Activated T-helper 1 cell treated with anti-CD3 and anti-CD28 coated beads, Interleukin-2, amount 50 U/mL, for 16 hours (primary cell): ENCODE measurements at places on chromosomes 6 and 20.
A peak's percentile ranks its signal among the peaks of the same experiment; 100 is the strongest.

- DNase-seq: no peak
Measured at GRCh38 chr6:3009930-3010329, 10.2 kb downstream of the NQO2 start.

- DNase-seq: no peak
Measured at GRCh38 chr20:10591946-10592521, 81.8 kb downstream of the JAG1 start.

GRCh38 chr20:38766071-38766470 lies 17.8 kb downstream of the ACTR5 start:
- no peak for DNase-seq

- no peak for DNase-seq
Measured at GRCh38 chr6:4732691-4733315, 43.4 kb upstream of the CDYL start.

DNA sequence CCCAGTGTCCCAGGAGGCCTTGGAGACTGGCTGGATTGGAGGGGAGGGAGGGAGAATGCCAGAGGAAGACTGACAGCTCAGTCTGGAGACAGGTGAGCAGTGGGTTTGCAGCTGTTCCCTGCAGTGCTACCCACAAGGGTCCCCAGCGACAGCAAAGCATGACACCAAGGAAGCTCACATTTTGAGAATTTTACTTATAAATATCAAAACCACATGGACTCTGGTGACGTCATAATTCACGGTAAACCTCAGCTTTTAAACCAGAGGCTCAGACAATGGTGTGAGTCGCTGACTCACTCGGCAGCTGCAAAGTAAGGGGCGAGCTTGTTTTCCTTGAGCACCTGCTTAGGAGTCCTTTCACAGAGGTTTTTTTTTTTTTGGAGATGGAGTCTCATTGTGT lies 65.2 kb downstream of the THBS2 start:
- DNase-seq: no peak

- no peak for DNase-seq
Measured at GRCh38 chr6:124463271-124463670, 499.0 kb upstream of the RNF217 start.

DNA sequence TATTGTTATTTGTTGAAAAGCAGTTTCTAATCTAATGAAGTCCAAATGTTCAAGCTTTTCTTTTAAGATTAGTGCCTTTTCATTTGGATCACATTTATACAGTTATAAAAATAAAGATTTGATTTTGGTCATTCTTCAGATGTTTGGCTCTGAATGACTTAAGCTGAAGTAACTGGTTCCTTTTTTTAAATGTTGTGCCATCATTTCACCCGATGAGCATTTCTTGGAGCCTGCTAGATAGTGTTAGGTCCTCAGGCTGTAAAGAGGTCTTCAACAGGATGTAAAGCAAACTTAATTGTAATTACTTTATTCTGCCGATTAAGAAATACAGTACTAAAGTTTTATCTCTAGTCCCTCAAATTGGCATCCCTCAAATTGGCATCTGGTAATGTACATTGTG lies 41.2 kb upstream of the ASIP start:
- DNase-seq: no peak

GRCh38 chr6:168999392-168999791 lies 254.3 kb downstream of the THBS2 start:
- DNase-seq: no peak

DNA sequence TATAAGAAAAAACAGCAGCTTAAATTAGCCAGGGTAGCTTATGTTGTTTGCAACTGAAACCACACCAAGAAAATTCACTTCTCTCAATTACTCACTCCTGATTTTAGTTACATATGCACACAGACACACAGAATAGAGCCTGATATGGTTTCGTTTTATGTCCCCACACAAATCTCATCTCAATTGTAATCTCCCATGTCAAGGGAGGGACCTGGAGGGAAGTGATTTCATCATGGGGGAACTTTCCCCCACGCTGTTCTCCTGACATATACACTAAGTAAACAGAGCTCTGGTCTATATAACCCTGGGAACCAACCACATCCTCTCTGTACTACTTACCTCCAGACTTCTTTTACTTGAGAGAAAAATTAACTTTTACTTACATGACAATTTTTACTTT lies 9.8 kb downstream of the OR12D1 start:
- DNase-seq: no peak

GRCh38 chr6:109791301-109791700 lies 100.2 kb downstream of the FIG4 start:
- DNase-seq: no peak

GRCh38 chr6:148611213-148611612 lies 135.6 kb upstream of the UST start:
- no peak for DNase-seq

GRCh38 chr20:41476013-41476441 lies 109.4 kb upstream of the EMILIN3 start:
- DNase-seq: no peak

DNA sequence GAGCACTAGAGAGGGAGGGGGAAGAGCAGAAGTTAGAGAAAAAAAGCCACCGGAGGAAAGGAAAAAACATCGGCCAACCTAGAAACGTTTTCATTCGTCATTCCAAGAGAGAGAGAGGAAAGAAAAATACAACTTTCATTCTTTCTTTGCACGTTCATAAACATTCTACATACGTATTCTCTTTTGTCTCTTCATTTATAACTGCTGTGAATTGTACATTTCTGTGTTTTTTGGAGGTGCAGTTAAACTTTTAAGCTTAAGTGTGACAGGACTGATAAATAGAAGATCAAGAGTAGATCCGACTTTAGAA lies 2.0 kb downstream of the ID4 start:
- DNase-seq: no peak

GRCh38 chr20:21503345-21503744 lies 10.5 kb downstream of the NKX2-2 start:
- DNase-seq: no peak

DNA sequence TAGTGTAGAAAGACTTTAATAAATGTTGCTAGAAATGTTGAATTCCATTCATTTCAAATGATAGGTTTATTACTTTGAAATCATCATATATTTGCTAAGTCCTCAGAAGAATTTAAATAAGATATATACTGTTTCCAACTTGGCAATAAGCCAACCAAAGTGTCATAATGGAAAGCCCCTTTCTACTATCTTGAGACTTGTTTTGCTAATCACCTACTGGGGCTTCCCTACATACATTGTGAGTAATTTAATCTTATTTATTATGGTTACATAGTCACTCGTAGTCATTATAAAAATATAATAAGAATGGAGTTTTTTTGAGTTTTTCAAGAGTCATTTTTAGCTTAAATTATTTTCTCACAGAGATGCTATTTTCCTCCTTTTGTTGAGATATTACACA lies 20.7 kb downstream of the COL19A1 start:
- no peak for DNase-seq

DNA sequence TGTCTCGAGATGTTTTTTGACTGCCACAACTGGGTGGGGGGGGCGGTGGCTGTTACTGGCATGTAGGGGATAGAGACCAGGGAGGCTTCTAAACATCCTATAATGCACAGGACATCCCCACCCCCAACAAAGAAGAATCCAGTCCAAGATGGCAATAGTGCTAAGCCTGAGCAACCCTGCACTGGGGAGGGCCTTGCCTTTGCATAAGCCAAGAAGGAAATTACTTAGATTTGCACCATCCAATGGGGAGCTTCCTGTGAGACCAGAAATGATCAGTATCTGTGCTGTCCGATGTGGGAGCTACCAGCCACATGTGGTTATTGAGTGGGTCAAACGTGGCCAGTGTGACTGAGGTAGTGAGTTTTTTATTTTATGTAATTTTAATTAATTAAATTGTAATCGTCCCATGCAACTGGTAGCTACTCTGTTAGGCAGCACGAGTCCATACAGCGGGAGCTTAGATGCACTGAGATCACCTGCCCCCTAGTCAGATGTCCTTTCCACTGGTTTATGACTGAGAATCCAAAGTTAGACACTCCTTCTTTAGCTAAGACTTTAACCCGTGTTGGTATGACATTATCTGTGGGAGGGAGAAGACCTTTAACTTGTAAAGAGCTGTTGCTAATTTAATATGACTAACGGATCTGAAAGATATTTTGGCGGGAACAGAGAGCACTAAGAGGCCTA lies 97.4 kb upstream of the NEDD9 start:
- DNase-seq: no peak

- no peak for DNase-seq
Measured at GRCh38 chr6:149628875-149629510, 19.5 kb downstream of the KATNA1 start.

DNA sequence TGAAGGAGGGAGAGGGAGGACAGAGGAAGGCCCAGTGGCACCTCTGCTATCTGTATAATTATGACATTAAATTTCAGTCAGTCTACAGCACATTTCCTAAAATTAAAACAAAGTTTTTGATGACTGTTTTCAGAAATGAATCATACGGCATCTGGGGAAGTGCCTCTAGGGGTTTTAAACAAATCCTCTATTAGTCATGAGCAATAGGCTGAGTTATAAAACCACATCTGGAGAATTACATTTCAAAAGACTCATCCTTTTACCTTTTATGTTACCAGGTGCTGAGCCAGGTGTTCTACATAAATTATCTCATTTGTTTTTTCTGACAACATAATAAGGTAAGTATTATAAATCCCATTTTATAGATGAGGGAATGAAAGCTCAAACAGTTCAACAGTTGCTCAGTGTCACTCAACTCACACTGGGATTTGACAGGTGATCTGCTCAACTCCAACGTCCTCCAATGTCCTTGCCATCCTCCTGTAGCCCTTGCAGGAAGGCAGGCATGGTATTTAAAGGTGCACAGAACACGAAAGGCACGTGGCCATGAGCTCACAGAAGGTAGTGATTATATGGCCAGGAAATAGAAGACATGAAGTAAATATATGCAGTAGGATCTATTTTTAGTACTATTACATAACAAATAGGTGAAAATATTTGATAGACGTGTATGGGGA lies 184.2 kb upstream of the MAN1A1 start:
- DNase-seq: no peak

- no peak for DNase-seq
Measured at GRCh38 chr6:17100806-17101205, 1.0 kb upstream of the STMND1 start.

- no peak for DNase-seq
Measured at GRCh38 chr6:153129873-153130514, 1.1 kb downstream of the RGS17 start.

DNA sequence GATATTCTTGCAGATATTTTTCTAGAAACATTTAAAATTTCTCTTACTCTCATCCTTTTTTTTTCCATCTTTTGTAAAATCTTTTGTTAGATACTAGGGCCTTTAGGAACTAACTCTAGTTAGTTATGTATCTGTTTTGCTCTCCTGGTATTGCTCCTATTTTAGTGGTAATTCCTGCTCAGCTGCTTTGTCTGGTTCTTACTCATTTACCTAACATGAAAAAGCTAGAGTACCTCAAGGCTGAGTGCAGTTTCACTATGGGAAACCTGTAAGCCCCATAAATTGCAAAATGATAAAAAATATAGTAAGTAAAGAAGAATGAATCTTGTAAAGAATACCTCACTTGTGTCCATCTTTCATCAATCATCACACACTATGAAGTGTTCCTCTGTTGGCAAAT lies 1602.0 kb downstream of the GRIK2 start:
- DNase-seq: no peak

GRCh38 chr20:62039738-62040137 lies 25.9 kb downstream of the TAF4 start:
- DNase-seq: no peak

- DNase-seq: no peak
Measured at GRCh38 chr20:41927189-41927588, 309.0 kb upstream of the CHD6 start.

DNA sequence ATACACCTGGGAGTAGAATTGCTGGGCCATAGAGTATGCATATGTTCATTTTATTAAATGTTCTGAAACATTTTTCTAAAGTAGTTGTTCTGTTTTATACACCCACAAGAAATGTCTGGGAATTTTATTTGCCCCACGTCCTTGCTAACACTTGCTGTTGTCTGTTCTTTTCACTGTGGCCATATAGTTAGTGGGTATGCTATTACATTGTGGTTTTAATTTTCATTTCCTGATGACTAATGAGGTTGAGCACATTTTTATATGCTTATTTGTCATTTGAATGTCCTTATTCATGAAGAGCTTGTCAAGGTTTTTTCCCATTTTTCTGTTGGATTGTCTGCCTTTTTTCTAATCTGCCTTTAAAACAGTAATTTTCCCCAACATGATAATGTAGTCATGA lies 41.5 kb upstream of the TGM3 start:
- no peak for DNase-seq

DNA sequence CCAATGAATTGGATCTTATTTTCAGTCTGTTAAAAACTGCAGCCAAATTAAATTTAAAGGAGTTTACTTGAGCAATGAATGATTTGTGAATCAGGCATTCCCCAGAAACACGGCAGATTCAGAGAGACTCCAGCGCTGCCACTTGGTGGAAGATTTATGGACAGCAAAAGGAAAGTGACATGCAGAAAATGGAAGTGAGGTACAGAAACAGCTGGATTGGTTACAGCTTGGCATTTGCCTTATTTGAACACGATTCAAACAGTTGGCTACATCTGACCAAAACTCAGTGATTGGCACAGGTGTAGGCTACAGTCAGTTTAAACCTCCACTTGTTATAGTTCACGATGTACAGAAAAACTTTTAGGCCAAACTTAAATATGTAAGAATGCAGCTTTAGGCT lies 257.6 kb upstream of the IMPG1 start:
- no peak for DNase-seq

DNA sequence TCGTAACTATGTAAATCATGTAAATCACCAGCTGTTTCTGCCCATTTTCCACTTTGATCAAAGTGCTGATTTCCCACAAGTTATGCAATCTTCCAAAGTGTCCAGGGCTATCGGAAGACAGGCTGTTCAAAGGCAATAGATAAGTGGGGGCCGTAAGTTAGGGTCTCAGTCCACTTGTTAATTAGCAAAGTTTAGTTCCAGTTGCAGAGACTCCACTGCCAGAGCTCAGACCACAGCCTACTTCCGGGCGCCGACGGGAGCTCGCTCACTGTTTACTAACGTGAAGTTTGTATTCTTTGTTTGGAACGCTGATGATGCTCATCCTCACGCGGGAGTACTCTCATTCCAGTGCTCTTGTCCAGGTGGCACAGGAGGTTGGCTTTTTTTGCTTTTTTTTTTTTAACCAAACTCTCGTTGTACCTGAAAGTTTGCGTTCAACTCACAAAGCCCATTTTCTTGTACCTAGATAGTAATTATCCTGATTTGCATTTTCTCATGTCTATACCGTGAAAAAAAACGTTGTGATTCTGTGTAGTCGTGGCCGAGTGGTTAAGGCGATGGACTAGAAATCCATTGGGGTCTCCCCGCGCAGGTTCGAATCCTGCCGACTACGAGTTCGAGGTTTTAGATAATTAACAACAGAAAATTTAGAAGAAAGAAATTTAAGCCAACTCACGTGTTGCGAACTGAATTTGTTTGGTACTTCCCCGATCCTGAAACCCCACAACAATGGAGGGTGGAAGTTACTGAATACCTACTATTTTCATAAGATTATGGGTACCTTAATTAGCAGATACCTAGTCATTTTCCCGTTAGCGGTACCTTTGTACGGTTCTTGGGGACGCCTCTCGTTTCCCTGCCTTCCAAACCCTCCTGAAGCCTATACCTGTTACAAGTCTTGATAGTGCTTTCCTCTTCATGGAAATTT lies 29.9 kb upstream of the ZNF184 start:
- DNase-seq: peak; percentile 37
